ENCODE measurements at places on chromosomes 11 and 22.

- no peak for DNase-seq
These were observed 45.1 kb downstream of the KREMEN1 start for GRCh38 chr22:29117799-29118477.

DNA sequence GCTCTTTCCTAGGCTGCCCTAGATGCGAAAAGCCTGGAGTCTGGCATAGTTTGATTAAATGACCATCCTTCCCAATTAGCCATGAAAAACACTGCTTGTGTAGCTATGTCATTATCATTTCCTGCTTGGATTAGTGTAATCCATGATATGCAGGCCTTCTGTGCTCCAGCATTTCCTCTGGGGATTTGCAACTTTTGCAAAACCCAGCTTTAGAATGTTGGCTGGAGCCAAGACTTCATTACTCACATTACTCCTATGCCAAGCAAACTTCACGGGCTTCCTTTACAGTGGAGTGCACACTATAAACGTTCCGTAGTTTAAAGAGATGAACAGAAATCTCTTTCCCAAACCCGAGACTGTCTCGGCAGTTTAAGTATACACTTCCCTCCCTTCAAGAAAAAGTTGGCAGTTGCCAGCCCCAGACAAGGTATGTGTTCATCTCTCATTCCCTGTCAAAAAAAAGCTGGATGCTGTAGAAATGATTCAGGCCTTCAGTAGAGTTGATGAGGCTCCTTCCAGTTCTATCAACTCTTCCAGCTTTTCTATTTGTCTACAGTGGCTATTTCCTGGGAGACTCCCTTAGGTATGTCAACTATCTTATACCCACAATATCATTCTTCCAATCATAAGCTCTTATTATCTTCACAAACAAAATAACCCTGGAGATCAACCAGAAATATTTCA is 180.0 kb downstream of the MAML2 start:
- DNase-seq: no peak

DNA sequence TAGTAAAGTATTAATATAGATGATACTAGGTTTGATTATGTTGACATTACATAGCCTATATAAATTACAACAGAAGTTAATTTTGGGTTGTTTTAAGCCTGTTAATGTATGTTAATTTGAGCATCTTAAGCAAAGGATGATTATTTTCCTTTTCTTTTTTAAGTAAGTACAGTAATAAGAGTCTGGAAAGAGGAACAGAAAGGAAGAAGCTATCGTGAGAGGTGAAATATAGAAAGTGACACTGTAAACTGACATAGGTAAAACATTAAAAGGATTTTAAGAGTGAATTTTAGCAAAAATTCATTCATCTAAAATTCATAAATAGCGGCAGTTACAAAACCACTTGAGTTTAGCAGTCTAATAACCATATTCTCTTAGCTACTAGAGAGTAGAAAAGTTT is 45.5 kb downstream of the FAR1 start:
- no peak for DNase-seq

- DNase-seq: no peak
These were observed 17.6 kb downstream of the STARD10 start for GRCh38 chr11:72776117-72776843.

DNA sequence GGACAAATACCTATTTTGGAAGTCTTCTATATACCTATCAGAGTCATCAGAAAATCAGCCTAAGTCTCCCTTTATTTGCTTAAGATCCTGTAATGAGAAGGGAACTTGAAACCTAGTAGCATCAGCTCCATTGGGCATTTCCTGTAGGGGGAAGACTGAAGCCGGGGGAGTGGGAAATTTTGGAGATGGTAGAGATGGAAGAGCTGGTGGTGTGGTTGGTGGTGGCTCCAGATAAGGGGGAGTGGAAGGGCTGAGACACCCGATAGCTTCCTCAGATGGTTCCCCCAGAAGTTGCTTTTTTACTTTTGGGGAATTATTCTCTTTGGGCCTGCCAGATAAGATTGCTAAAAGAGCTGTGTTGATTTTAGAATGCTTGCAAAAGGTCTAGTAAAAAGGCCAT is 16.4 kb upstream of the EI24 start:
- DNase-seq: no peak

DNA sequence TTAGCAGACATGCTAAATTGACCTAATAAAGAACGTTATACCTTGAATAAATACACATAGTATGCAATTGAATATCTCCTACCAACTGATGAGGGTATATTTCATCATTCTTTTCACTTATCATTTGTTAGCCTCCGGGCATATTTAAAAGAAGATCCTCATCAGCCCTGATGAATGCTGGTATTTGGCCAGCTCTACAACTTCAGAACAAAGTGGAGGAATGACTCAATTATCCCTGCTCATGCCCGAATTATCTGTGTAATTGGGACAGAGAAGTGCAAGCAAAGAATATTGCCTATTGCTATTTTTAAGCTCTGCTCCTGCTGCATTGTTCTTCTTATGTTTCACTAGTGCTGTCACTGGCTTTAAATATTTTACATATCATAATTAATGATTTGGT is 622.1 kb downstream of the METTL15 start:
- DNase-seq: no peak

- DNase-seq: no peak
These were observed 724.5 kb upstream of the RAG2 start for GRCh38 chr11:37322333-37323194.

GRCh38 chr11:132605825-132606570 is 926.3 kb downstream of the OPCML start:
- DNase-seq: no peak

GRCh38 chr11:223884-224283 is 12.3 kb downstream of the SIRT3 start:
- no peak for DNase-seq

DNA sequence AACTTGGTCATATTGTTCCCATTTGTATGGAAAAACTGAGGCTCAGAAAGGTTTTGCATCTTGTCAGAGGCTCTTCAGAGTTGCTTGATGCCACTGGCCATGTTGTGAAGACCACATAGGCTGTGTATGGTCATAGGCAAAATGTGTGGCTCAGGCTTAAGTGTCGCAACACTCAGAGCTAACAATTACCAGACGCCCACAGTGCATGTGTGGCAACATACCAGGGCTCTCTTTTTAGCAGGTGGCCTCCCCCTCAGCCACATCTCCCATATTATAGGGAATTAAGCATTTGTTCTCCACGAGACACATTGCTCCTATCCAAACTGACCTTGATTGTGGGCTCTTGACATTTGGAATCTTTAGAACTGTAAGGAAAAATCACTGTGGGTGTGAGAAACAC is 802.5 kb downstream of the DLG2 start:
- DNase-seq: no peak

- DNase-seq: no peak
These were observed 1.7 kb upstream of the OR52E5 start for GRCh38 chr11:5891216-5891800.

GRCh38 chr11:67401495-67402191 is at the start of gene PPP1CA:
Gene PPP1CA (minus strand): TSS chr11:67401858. CDS start chr11:67401782, 76 bp downstream.
- peak; percentile 92 for DNase-seq

DNA sequence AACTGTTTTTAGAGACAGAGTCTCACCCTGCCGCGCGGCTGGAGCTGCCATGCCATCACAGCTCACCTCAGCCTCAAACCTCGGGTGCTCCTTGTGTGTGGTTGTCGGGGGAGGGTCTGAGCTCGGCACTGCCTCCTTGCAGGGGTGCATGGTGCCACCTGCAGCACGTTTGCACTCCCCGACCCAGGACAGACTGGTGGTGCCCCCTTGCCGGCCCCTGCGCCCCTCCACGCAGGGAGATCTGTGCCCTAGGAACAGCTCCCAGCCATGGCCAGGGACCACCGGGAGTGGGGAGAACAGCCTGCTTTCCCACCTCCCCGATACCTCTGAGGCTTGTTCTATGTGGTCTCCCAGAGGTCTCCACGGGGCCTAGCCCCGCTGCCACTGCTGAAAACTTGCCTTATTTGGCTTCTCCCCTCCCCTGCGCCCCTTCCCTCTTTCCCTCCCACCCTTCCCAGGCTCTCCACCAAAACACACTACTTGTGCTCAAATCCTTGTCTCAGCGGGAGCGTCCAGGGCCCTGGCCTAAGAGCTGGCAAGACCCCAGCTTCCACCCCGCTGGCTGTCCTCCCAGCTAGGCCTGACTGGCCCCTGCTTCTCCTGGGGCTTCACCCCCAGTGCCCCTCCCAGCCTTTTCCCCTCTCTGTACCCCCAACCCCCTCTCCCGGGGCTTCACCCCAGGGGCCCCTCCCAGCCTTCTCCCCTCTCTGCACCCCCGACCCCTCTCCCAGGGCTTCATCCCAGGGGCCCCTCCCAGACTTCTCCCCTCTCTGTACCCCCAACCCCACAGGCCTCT is 13.4 kb upstream of the TPCN2 start:
- no peak for DNase-seq

DNA sequence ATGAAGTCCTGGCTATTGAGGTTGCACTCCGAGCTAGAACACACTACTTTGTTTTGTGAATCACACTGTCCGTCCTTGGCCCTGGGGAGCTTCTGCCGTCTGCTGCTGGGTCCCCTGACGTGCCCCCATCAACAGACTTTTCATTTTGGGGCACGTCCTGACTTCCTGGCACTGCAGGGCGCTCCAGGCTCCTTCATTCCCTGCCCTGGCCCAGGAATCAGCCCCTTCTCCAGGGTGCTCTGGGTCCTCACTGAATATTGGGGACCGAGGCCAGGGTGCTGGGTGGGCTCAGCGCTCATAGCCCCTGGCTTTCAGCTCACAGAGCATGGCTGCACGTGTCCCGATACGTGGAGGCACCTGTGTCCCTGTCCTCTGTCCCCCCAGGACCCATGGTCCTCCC is 22.2 kb downstream of the TSPAN4 start:
- no peak for DNase-seq

DNA sequence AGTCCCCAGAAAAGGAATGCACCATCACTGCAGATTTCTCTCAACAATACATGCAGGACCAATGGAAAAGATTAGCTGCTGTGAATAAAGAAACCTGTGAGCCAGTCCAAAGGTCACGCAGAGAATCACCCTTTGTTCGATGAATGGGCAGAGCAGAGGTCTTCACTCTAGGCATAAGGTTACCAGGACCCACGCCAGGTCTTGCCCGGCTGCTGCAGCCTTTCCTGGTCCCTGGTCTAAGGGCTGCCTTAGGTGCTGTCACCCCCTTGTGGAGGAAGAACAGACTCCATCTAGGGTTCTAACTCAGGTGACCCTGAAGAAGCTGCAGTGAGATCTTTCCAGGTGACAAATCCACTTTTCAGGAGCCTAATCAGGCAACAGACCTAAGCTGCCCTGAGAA is 29.0 kb upstream of the NAP1L4 start:
- no peak for DNase-seq
